ENCODE measurements at places on chromosomes 12 and 14.

GRCh38 chr12:77407931-77408330 is 342.6 kb upstream of the E2F7 start:
- DNase-seq: no peak

DNA sequence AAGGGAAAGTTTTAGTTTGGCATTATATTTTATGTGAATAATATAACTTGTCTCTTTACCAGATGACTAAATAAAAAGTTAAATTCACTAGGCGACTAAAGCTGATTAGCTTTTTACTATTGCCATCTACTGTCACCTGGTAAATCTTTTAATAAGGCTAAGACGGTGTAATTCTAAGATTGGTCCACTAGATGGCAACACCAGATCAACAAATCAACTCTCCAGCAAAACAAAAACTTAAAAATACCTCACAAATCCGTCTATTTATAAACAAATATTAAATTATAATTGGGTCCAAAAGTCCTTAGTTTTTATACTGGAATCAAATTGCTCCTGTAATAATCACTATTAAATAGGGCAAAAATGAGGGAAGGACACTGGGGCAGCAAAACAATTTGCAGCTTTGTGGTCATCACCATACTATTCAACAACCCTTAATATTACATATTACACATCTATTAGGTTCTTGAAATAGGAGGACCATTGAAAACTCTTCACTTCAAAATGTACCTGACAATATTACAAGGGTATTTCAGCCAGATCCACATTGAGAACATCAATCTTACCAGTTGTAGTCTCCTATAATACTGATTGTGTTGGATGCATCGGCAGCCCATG is 47.9 kb downstream of the GALC start:
- peak; percentile 82 for DNase-seq

GRCh38 chr12:95339086-95339788 is 121.6 kb downstream of the VEZT start:
- no peak for DNase-seq

GRCh38 chr14:105126126-105126980 is 42.2 kb downstream of the JAG2 start:
- DNase-seq: no peak
